ENCODE measurements at places on chromosomes 1 and 21.
A peak's percentile ranks its signal among the peaks of the same experiment; 100 is the strongest.

GRCh38 chr21:41011098-41011731, 156.7 kb upstream of the BACE2 start:
- no peak for DNase-seq

DNA sequence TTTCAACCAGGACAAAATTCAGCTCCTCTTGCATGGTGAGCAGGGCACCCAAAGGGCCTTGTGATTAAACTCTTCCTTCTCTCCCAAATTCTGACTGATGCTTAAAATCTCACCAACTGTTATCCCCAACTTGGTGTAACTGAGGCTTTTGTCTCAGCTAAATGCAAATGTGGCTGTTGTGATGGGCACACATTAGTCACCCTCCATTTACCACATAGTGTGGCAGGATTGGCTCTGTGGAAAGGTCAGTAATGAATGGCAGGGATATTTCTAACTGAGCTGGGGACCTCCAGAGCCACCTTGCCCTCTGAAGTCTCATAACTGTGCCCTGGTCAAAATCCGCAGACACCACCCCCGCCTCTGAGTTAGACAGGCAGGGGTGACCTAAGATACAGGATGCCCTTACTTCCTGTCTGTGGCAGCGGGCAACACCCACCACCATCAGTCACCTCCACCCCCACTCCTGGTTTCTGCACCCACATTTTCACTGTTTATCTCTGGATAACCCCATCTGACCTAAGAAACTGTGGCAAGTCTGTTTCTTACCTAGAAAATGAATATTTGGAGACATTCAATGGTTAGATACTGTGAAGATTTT, 25.4 kb upstream of the RGS16 start:
- DNase-seq, result no peak

- DNase-seq, result no peak
These were observed 2.7 kb downstream of the SCCPDH start for GRCh38 chr1:246726881-246727280.

- peak; percentile 28 for DNase-seq
These were observed 25.2 kb downstream of the CDC42 start for GRCh38 chr1:22077728-22078127.

DNA sequence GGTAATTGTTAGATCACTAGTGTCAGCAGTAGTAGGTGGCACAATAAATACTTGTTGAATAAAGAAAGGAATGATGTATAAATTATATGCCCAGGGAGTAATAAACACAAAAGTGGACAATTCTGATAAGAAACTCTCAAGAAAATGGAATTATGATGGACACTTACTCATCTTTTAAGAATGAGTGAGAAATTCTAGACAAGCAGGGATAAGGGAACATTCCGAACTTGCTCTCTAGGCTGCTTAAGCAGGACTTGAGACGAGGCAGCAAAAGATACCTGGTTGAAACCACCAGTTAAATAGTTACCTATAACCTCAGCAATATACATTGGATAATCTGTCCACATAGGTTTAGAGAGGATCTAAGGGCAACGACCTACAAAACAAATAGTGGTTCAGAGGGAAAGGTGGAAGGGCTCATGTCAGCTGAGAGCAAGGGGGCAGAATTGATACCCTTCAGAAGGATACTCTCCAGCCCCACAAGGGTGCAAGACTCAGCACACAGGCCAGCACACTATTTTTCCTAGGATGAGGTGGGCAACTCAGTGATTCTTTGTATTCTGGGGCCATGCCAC, 46.3 kb downstream of the XCL2 start:
- peak; percentile 48 for DNase-seq

All from iris pigment epithelial cell (primary cell).